ENCODE measurements at places on chromosomes 7 and 10.

DNA sequence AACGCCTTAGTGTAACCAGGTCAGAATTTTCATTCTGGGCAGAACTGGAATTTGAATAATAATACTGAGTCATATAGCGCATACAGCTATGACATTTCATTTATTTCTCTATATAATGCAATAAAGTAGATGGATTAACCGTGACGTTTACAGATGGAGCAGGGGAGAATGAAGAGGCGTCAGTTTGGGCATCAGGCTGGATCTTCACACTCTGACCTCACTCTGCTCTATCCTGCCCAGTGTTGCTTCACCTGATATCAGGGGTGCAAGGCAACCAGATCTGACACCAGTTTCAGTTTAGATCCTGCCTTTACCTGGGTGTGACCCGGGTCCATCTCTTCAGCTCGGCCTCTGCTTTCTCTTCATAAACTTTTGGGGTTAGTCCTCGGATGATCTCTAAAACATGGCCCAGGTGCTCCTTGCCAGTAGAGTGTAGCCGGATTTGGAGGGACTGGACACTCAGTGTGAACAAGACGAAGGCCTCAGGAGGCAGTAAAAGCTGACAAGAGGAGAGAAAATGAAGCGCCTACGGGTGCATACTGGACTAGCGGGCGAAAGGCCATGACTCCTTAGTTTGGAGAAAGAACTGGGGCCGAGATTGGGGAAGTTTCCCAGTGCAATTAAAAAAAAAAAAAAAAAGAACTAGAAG lies 1.4 kb upstream of the ZYX start:
- peak; percentile 16 for DNase-seq

GRCh38 chr10:102645741-102646609 lies 1.7 kb downstream of the TRIM8 start:
- DNase-seq = peak; percentile 92

DNA sequence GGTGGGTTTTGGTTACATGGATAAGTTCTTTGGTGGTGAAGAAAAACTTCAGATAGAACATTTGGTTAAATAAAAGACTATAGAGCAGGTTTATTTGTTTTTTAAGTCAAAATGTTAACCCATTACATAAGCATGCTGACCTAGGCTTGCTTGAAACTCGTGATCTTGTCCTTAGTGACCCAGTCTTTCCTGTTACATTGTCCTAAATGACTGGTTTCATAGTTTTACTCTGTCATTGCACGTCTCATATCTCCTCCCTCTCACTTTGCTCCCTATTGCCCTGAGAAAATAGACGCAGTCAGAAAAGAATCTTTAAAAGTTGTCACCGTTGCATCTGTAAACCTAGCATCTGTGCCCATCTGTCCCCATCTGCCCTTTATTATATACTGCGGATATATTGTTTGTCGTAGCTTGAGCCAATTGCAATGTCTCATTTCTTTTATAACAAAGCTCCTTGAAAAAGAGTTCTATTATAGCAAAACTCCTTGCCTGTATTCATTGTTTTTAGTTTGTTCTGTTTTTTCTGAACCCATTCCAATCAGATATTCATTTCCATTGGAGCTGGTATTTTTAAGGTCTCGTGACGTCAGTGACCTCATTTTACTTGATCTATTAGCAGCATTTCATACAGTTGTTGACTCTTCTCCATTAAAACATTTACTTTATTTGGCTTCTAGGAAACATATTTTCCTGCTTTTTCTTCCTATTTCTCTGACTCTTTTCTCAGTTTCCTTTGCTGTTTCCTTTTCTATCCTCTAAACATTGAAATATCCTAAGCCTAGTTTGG lies 57.3 kb downstream of the HELLS start:
- DNase-seq = no peak

- no peak for DNase-seq
Observed at GRCh38 chr10:89580243-89580642, 44.8 kb upstream of the SLC16A12 start.

GRCh38 chr7:15399441-15399840 lies 162.4 kb downstream of the AGMO start:
- no peak for DNase-seq

DNA sequence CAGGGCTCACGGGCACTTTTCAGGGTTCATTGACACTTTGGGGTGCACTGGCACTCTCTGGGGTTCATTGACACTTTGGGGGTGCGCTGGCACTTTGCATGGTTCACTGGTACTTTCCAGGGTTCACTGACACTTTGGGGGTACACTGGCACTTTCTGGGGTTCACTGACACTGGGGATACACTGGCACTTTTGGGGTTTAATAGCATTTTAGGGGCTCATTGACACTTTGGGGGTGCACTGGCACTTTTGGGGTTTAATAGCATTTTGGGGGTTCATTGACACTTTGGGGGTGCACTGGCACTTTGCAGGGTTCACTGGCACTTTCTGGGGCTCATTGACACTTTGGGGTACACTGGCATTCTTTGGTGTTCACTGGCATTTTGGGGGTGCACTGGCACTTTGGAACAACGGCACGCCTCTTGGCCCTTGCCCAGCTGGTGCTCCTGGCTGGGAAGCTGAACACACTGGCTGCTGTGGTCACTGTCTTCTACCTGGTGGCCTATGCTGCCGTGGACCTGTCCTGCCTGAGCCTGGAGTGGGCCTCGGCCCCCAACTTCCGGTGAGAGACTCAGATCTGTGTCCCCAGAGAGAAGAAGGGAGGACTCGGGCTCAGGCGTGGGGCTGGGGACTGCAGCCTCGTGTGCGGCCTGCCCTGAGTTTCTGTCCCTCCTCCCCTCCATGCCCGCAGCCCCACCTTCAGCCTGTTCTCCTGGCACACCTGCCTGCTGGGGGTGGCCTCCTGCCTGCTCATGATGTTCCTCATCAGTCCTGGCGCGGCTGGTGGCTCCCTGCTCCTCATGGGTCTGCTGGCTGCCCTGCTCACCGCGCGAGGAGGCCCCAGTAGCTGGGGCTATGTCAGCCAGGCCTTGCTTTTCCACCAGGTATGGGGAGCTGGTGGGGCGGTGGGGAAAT lies 6.2 kb upstream of the TRIP6 start:
- DNase-seq = no peak

DNA sequence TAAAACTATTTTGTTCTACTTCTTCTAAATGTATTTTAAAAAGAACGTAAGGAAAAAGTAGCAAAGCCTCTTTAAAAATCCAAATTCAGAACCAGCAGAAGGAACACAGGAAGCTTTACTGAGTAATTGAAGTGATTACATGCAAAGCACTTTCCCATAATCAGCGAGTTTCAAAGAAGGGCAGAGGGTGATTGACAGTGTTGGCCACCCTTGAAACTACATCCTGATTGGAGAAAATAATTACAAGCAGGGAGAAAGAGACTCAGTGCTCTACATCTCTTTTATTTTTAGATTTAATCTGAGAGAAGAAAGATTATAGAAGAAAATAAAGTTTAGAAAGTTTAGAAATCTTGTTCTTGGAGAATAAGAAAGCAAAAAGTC lies 20.3 kb upstream of the HGF start:
- DNase-seq = no peak

DNA sequence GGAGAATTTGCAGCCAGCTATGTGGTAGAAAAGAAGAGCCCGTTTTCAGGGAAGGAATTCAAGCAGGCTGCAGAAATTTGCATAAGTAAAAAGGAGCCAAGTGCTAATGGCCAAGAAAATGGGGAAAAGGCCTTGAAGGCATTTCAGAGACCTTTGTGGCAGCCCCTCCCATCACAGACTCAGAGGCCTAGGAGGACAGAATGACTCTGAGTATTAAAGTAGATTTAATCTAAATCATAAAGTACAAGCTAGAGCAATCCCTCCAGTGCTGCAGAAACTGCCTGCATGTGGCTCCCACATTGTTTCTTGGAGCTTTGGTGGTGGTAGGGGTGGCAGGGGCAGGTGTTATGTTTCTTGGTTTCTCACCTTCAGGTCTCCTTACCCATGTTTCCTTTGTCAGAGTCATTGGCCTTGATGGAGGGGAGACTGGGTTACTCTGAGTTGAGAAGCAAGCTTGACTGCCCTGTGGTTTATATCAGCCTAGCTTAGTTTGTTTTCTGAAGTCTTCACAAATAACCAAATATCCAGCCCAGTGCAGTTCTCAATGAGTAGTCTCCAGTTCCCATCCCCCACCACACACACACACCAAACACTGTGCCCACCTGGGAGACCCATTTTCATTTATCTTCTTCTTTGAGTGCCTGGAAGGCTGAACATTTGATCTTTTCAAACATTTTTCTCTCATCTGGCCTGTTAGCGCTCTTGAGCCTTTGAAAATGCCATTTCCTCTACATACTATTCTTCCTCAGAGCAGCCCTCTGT lies 34.5 kb downstream of the ITPRIP start:
- no peak for DNase-seq

DNA sequence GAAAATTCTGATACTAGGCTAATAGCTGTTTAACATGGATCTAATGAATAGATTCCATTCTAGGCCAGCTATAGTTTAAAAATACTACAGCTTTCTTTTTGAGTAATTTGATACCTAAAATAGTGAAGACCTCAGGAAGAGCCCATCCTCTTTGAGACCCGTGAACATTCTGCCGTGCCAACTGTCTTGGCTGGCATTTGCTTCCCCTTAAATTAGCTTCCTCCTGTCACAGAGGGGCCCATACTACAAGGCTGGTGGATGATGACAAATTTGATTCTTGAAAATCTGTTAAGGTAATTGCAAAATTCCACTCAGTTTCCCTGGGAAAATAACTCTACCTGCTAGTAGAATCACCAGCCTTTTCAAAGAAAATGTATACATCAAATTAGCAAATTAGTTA lies 385.0 kb downstream of the DPP6 start:
- DNase-seq = no peak

GRCh38 chr10:82477776-82478175 lies 602.8 kb downstream of the NRG3 start:
- no peak for DNase-seq

All from kidney capillary endothelial cell (primary cell).